Activated CD8-positive, alpha-beta T cell treated with anti-CD3 and anti-CD28 coated beads, Interleukin-2, amount 10 ng/mL, durations not matched to agents 7 days and 5 days (primary cell): ENCODE measurements at places on chromosomes 1 and 21.
A peak's percentile ranks its signal among the peaks of the same experiment; 100 is the strongest.

GRCh38 chr1:235259133-235259778 lies 68.7 kb downstream of the ARID4B start:
- H3K27ac ChIP-seq: peak overlapping the region; percentile 23
- no peak for DNase-seq
- H3K36me3 ChIP-seq: peaks cover 23% of the 10 kb centered on the region
- H3K4me1 ChIP-seq: peaks cover 38% of the 10 kb centered on the region
- no peak overlapping the region for H3K4me3 ChIP-seq
- H3K27me3 ChIP-seq: no peaks in the 10 kb centered on the region

DNA sequence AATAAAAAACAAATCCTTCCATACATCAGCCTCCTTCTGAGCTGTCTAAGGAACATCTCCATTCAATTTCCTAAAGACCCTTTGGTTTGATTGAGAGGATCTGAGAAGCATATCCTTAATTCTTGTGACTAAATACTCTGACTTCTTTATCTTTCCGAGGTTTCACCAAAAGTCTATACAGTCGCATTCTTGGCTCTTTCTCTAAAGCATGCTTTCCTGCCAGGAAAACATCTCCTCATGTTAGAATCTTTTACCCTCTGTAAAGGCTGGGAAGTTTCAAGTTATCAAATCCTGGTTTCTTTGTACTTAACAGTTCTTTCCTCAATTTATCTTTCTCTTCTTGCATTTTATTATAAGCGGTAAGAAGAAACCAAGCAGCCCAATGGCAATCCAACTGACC lies 630.4 kb downstream of the PTPRC start:
- DNase-seq: no peak
- H3K27me3 ChIP-seq: no peaks in the 10 kb centered on the region
- H3K4me1 ChIP-seq: no peaks in the 10 kb centered on the region

GRCh38 chr1:22767852-22768251 lies 57.2 kb downstream of the EPHB2 start:
- H3K27me3 ChIP-seq: peaks cover 9% of the 10 kb centered on the region
- no peaks in the 10 kb centered on the region for H3K36me3 ChIP-seq
- no peak overlapping the region for H3K27ac ChIP-seq
- no peak for DNase-seq
- H3K4me3 ChIP-seq: no peak overlapping the region
- no peaks in the 10 kb centered on the region for H3K4me1 ChIP-seq

- H3K4me1 ChIP-seq: no peaks in the 10 kb centered on the region
- no peak overlapping the region for H3K27ac ChIP-seq
- H3K27me3 ChIP-seq: no peaks in the 10 kb centered on the region
- no peaks in the 10 kb centered on the region for H3K36me3 ChIP-seq
Measured at GRCh38 chr21:18129526-18129925, 115.1 kb upstream of the CHODL start.

DNA sequence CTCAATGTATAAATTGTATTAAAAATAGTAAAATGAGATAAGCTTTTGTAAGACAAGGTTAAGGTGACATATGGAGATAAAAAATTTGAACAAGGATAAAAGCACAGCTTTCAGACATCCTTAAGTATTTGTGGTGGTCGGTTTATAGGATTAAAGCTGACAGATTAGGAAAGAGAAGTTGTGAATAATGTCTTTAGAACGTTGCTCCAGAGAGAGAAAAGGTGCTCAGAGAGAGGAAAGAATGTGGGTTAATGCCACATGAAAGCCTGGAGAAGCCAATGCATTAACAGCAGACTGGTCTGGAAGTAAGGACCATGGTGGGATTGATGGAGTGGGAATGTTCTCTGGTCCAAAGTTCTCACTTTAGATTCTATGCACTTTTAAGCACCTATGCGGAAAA lies 44.8 kb downstream of the ATP6V1G3 start:
- H3K27ac ChIP-seq: no peak overlapping the region
- no peak overlapping the region for H3K4me3 ChIP-seq
- H3K4me1 ChIP-seq: peaks cover 11% of the 10 kb centered on the region
- no peaks in the 10 kb centered on the region for H3K27me3 ChIP-seq
- DNase-seq: no peak

GRCh38 chr1:95278173-95279006 lies 44.4 kb downstream of the RWDD3 start:
- no peaks in the 10 kb centered on the region for H3K27me3 ChIP-seq
- H3K4me3 ChIP-seq: no peak overlapping the region
- no peaks in the 10 kb centered on the region for H3K4me1 ChIP-seq
- H3K36me3 ChIP-seq: no peaks in the 10 kb centered on the region

DNA sequence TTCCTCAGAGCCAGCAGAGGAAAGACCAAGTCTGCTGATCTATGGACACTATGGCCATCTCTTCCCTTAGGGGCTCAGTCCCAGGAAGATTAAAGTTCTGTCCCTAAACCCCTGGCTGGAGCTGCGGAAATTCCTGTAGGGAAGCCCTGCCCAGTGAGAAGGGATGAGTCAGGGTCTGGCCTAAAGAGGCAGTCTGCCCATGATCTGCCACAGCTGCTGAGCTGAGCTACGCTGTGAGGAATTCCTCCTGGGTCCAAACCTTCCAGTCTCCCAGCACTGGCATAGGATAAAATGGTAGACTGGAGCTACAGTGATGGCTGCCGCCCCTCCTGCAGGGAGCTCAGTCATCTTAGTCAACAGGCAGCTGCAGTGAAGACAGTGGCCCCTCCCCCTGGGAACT lies 213.7 kb downstream of the BRINP2 start:
- DNase-seq: no peak
- H3K36me3 ChIP-seq: no peaks in the 10 kb centered on the region

GRCh38 chr1:193402037-193402436 lies 215.6 kb upstream of the B3GALT2 start:
- no peak for DNase-seq
- no peak overlapping the region for H3K27ac ChIP-seq
- peaks cover 13% of the 10 kb centered on the region for H3K4me1 ChIP-seq

DNA sequence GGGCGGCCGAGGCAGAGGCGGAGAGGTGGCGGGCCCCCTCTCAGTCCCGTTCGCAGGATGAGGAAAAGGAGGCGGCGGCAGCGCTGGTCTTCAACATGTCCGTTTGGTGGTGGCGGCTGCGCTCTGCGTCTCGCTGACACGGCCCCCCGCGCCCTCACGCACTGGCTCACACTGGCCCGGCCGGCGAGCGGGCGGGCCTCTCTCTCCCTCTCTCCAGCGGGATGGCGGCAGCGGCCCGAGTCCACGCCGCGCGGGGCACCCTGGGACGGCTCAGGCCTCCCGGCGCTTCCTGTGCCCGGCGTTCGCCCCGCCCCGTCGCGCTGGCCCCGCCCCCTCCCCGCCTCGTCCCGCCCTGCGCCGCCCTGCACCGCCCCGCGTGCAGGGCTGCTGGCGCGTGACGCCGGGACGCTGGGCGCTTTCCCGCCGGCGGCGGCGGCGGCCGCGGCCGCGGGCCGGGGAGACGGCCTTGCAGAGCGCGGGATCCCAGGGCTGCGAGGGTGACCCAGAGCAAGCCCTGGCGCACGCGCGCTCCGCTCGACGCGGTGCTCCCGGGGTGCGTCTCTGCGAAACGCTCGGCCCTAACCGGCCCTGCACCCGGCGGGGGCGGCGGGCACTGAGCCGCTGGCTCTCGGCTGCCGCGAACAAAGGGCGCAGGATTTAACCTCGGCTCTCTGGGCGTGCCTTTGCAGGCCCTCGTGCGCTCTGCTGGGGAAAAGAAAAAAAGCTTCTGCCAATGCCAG lies at the start of gene SCAF4:
TSS of gene SCAF4 (minus strand) at position 262 of the 740 bp plus-strand sequence. CDS start 426 bp downstream, outside the sequence.
- peaks cover 4% of the 10 kb centered on the region for H3K36me3 ChIP-seq
- no peak within 1 kb of the TSS for H3K4me3 ChIP-seq
- peaks cover 2% of the 10 kb centered on the region for H3K4me1 ChIP-seq
- no peaks in the 10 kb centered on the region for H3K27me3 ChIP-seq
- DNase-seq: peak; percentile 83

DNA sequence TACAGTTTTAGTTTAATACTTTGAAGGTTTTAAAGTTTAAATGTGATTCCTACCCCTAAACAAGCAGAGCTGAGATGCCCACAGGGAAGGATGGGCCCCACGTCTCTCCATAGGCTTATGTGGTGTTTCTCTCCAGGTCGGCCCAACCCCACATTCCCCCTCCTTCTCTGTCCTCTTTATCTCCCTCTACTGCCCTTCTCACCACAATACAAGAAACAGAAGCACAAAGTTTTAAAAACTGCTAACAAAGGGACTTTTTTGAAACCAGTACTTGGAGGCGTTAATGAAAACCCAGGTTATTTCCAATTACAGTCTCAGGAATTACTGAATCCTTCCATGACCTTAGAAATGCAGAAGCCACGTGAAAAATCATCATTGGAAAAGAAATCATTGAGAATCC lies 324.0 kb downstream of the NTNG1 start:
- H3K4me3 ChIP-seq: no peak overlapping the region
- no peak for DNase-seq
- no peaks in the 10 kb centered on the region for H3K36me3 ChIP-seq
- no peaks in the 10 kb centered on the region for H3K4me1 ChIP-seq
- no peak overlapping the region for H3K27ac ChIP-seq

DNA sequence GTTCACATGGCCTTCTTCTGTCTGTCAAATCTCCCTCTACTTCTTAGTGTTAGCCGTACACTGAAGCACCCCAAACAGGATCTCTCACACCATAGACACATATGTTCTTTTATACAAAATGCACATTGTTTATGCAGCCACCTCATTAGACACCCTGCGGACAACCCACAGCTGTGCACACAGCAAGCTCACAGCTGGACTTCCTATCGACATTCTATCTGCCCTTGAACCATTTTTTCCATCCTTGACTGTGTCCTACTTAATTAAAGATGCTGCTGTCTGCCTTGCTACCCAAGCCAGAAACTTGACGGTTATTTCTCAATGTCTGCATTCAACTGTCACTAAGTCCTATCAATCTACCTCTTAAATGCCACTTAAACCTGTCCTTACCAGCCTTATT lies 3.2 kb upstream of the ZBTB21 start:
- peaks cover 9% of the 10 kb centered on the region for H3K4me1 ChIP-seq
- peaks cover 2% of the 10 kb centered on the region for H3K36me3 ChIP-seq
- DNase-seq: no peak
- H3K27me3 ChIP-seq: peaks cover 23% of the 10 kb centered on the region
- no peak overlapping the region for H3K27ac ChIP-seq

DNA sequence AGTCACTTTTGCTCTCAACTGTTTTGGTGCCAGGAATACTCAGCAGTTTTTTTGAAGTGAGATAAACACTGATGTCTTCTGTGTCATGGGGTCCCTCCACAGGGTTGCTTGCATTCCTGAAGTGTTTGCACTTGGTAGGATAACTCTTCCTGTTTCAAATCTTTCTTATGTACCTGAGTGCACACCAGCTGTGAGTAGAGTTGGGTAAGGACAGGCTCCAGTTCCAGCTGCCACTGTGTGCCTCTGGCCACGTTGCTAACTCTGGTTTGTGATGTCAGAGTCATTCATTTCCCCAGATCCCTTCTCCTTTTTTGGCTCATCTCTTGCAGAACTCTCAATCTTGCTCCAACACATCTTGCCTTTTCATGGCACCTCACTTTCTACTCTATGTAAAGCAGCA lies 356.3 kb upstream of the B3GALT2 start:
- peaks cover 45% of the 10 kb centered on the region for H3K4me1 ChIP-seq
- no peaks in the 10 kb centered on the region for H3K27me3 ChIP-seq
- no peak overlapping the region for H3K27ac ChIP-seq
- no peak overlapping the region for H3K4me3 ChIP-seq

DNA sequence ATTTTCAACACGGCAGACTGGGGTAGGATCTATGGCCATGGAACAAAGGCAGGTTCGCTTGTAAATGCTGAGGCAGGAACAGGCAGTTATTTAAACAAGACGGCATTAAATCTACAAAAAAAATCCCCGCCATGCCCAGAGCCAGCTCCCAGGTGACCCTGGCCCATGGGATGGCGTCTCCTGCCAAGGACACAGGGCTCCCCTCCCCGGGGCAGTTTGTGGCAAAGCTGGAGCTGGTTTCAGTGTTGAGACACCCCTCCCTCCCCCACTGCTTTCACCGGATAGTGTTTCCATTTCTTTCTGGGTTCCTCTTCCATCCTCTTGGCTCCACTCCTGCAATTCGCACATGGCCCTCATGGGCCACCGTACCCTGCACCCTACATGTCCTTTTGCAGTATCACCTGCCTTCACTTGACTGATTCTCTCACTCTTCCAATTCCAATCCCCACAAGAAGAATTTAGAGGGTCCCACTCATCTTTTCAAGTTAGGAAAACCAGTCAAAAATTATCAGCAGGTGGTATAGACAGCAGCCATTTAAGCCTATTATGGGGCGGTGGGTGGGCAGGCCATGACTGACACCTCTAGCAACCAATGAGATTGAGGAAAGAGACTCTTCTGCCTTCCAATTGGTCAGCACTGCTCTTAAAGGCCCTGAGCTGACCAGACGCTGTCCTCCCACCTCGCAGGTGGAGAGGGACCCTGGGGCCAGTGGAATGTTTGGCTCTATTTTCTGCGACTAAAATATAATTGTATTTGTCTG lies 52.0 kb downstream of the OLIG1 start:
- H3K27ac ChIP-seq: no peak overlapping the region
- no peak overlapping the region for H3K4me3 ChIP-seq
- DNase-seq: no peak
- peaks cover 3% of the 10 kb centered on the region for H3K4me1 ChIP-seq
- H3K36me3 ChIP-seq: no peaks in the 10 kb centered on the region
